ENCODE measurements at places on chromosomes 2 and 18.

- DNase-seq: no peak
Measured at GRCh38 chr18:8623549-8624106, 14.4 kb downstream of the RAB12 start.

DNA sequence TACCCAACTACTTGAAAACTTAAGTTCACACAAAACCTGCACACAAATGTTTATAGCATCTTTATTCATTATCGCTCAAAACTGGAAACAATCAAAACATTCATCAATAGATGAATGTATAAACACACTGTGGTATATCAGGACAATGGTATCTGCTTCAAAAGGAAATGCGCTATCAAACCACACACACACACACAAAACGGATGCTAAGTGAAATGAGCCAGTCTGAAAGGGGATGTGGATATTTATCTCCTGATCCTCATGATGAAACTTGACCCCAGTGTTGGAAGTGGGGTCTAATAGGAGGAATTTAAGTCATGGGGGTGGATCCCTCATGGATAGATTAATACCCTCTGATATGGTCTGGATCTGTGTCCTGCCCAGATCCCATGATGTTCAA, 22.0 kb downstream of the PDCL3 start:
- DNase-seq: no peak

DNA sequence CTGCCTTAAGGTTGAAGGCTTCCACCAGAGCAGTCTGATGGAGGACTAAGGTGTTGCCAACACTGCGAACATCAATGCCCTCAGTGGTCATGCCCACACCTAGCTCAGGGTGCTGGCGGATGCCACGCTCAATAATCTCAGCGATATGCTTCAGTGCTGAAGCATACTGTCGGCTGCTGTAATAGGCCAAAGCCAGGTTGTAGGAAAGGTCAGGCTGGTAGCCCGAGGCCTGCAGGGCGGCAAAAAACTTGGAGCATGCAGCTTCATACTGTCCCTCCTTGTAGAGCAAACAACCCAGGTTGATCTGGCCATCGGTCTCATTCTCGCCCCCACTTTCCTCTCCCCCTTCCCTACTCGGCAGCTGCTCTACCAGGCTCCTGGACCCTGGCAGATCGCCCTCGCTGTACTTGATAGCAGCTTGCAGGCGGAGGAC, 159.4 kb downstream of the AGPS start:
- no peak for DNase-seq

GRCh38 chr2:110842048-110842447, 109.7 kb downstream of the ACOXL start:
- DNase-seq: no peak

DNA sequence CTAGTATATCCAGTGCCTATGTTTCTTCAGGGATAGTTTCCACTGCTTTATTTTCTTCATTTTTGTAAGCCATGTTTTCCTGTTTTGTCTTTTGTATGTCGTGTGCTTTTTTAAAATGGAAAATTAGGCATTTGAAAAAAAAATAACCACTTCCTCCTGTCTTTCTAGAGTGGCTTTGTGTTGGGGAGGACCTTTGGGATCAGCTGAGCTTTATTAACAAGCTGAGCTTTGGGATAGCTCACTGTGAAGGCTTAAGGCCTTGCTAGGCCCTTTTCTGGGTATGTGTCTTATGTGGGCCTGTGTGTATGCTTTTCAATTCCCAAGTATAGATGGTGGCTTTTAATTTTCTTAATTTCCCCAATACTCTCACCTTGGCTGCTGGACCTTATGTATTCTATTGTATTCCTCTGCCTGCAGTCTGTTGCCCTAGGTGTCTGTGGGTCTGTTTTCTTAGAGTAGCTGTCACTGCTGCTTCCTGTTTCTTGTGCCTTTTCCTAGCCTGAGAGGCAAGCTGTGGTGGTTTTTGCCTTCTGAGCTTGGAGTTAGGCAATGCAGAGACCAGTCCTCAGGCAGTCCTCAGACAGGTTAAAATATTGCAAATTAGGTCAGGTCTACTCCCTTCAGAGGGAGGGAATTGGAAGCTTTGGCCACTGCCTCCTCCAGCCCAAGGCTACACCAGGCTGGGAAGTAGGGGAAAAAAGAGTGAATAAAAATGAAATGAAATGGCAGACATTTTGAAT, 134.7 kb downstream of the LDLRAD4 start:
- no peak for DNase-seq

DNA sequence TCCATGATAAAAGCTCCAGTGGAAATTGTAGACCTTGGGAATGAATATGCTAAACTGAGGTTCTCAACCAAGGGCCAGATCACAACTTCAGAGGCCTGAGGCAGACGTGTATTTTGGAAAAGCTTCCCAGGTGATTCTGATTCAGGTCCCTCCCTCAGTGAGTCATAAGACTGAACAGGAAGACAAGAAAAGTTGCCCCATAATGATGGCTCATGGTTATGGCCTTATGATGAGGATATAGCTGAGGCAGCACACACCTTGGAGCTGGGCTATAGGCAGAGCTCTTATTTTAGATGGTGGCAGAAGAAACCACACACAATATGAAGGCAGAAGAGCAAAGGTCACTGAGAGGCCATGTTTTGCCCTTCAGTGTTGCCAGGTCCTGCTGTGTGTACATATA, 9.6 kb downstream of the ANTXR1 start:
- DNase-seq: no peak

GRCh38 chr2:19841918-19842693, 59.7 kb downstream of the TTC32 start:
- DNase-seq: no peak

DNA sequence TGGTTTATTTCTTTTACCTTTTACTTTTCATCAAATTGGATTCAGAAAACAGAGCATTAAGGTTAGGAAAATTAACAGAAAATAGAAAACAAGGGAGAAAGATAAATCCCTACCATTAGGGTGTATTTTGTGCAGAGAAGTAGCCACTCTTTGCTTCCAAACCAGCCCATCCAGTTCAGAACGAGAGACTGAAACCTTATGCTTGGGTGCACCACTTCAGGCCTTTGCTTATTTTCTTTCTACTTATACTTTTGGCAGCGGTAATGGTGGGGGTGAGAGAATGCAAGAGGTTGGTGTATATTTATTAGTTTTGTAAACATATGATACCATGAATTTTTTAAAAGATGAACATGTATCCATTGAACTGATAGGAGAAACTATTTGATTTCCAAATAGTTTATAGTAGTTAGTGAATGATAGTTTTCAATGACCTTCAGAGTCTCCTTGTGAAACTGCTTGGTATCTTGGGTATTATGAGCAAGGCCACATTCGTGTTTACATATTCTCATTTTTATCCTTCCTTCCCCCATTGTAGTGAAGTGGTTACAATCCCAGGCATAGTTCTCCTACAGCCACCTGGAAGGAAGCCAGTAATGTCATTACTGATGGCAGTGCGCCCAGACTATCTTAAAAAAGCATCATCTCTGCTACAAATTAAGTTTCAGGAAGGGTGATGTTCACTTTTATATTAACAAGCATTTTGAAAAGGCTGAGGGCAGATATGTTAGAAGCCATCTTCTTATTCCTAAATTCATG, 60.8 kb downstream of the MFSD6 start:
- peak; percentile 98 for DNase-seq

DNA sequence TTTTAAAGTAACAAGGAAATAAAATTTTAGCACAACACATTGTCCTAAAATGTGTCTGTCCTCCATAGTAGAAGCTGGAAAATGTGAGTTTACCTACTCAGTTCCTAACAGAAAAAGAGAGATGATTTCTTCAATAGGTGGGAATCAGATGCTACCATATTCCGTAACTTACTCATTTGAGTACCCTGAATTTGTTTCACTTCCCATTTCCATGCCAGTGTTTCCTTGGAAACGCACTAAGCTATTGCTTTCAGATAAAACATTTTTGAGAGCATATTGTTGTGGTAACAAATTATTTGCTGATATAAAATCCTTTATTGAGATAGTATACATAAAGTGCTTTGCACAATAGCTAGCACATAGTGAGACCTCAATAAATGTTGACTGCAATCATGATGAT, 137.5 kb upstream of the BARD1 start:
- DNase-seq: no peak

GRCh38 chr18:49677762-49678413, 116.0 kb downstream of the LIPG start:
- DNase-seq: no peak

GRCh38 chr2:101111917-101112771, 39.0 kb downstream of the TBC1D8 start:
- DNase-seq: peak; percentile 20

DNA sequence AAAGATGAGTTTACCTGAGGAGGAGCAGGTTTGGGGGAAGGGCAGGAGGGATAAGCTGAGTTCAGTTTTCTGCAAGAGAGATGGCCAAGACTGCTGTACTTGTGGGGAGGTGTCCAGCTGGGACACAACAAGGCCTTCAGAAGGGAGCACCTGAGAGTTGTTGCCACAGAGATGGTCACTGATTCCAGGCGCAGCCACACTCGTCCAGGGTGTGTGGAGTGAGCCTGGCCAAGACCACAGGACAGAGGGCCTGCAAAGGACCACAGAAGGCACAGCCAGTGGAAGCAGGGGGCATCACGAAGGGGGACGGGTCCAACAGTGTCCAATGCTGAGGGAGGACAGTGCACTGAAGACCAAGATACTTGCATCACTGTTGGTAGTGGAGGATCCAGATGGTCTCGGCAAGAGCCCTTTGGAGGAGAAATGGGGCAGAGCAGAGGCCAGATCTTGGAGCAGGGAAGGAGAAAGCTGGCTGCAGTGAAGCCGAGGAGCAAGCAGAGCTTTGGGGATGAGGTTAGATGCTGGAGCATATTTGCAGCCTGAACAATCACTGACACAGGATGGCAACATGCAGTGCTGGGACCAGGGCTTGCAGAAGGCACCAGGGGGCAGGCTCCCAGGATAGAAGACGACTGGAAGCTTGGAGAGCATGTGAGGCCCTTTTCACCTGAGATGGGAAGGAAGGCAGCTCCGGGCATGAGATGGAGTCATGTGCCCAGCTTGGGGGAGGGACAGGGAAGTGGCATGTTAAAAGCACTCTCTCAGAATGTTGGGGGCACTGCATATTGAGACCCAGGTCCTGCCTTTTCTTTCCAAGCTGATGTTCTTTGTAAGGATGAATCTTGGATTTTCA, 214.0 kb downstream of the CYP26B1 start:
- no peak for DNase-seq

DNA sequence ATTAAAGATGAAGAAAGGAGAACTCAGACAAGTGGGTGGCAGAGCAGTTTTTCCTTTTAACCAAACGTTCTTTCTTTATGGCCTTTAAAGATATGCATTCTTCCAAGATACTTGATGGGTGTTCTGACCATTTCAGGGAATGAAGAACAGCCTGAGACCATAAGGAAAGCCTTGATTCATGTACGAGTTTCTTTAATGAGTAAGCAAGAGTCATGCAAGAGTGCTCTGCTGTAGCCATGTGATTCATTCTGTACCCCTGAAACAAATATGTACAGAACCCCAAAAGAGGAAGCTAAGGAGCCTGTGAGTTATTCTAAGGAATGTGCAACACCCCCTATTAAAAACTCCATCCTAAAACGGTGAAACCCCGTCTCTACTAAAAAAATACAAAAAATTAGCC, 372.8 kb downstream of the MTX2 start:
- no peak for DNase-seq

DNA sequence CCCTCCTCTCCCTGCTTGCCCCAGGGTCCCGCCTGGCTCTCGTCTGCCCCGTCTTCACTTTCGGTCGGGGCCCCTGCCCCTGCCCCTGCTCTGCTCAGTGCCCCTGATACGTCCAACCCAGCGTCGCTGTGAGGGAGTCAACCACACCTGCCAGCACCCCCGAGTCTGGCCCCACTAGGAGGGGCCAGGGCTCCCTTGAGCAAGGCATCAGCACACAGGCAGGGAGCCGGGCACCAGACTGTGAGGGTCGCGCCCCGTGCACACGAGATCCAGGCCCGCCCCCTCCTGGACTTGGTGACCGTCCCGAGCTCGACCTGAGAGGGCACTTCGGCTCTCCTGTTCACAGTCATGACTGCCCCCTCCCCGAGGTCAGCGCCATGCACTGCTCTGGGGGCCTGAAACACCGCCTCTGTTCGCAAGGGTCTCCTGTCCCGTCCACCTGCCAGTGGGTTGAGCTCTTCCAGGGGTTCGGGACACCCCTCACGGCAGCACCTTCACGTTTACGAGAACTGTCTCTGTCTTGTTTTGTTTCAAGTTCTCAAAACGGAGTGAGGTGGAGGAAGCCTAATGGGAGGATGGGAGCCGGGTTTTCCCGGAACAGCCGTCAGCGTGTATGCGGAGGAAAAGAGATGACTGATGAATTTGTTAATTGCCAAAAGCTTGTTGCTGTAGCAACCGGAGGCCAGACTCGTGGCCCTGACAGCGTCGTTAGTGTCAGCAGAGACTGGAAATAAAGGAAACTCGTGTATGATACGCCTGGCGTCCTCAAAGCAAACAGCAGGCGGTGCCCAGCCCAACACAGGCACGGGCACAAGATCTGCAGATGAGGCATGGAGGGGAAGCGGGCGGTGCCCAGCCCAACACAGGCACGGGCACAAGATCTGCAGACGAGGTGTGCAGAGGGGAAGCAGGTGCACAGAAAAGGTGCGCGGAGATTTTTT, 48.2 kb upstream of the KCNG2 start:
- no peak for DNase-seq

- DNase-seq: no peak
Measured at GRCh38 chr2:62459106-62459505, 46.9 kb downstream of the TMEM17 start.

GRCh38 chr2:168679741-168680310, 122.6 kb upstream of the NOSTRIN start:
- no peak for DNase-seq
